Naive thymus-derived CD4-positive, alpha-beta T cell (primary cell): ENCODE measurements at places on chromosomes 12 and 14. TPM values are rescaled to one million over a fixed set of nuclear protein-coding genes. Genes with fewer than 3 reads are reported as not detected.
A peak's percentile ranks its signal among the peaks of the same experiment; 100 is the strongest.

DNA sequence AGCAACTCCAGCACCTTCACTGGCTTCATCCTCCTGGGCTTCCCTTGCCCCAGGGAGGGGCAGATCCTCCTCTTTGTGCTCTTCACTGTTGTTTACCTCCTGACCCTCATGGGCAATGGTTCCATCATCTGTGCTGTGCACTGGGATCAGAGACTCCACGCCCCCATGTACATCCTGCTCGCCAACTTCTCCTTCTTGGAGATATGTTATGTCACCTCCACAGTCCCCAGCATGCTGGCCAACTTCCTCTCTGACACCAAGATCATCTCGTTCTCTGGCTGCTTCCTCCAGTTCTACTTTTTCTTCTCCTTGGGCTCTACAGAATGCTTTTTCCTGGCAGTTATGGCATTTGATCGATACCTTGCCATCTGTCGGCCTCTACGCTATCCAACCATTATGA, 6.8 kb downstream of the OR11G2 start:
- H3K27ac ChIP-seq = no peak overlapping the region
- no peaks in the 10 kb centered on the region for H3K36me3 ChIP-seq
- H3K27me3 ChIP-seq = no peaks in the 10 kb centered on the region
- H3K4me3 ChIP-seq = no peak overlapping the region
- no peak for DNase-seq
- no peaks in the 10 kb centered on the region for H3K4me1 ChIP-seq

- no peaks in the 10 kb centered on the region for H3K27me3 ChIP-seq
- DNase-seq = no peak
- H3K4me1 ChIP-seq = no peaks in the 10 kb centered on the region
- H3K36me3 ChIP-seq = peaks cover 64% of the 10 kb centered on the region
Measured at GRCh38 chr14:88605594-88605993, 42.8 kb downstream of the ZC3H14 start.

DNA sequence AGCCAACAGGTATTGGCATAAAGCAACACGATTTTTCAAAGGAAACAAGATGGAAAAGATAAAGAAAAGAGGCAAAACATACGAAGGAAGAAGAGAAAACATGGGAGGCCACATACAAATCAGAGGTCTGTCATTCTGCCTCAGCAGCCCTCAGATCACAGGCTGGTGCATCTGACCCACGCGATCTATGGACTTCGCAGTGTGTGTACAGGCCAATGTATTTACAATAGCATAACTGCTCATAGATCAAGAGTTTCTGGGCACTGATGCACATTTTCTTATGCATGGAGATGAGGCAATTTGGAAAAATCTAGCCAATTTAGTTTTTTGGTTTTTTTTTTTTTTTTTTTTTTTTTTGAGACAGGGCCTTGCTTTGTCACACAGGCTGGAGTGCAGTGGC, 245.4 kb downstream of the DUSP6 start:
- no peaks in the 10 kb centered on the region for H3K4me1 ChIP-seq
- H3K36me3 ChIP-seq = no peaks in the 10 kb centered on the region
- no peak for DNase-seq
- no peaks in the 10 kb centered on the region for H3K27me3 ChIP-seq
- H3K27ac ChIP-seq = no peak overlapping the region

DNA sequence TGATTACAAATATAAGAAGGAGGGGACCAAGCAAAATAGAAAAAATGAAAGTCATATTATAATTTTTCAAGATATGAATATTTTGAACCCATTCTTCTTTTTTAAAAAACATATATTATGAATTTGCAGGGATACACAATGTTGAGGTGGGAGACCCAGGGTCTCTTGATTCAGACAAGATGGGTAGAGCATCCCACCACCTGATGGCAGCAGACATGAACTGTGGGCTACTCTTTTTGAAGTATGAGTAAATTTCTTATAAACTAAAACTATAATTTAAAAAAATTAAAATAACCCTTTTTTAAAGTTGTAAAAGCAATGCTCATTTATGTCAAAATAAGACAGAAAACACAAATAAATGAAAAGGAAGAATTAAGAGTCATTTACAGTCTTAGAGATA, 202.7 kb upstream of the PRICKLE1 start:
- H3K27ac ChIP-seq = no peak overlapping the region
- no peaks in the 10 kb centered on the region for H3K27me3 ChIP-seq
- no peaks in the 10 kb centered on the region for H3K36me3 ChIP-seq

DNA sequence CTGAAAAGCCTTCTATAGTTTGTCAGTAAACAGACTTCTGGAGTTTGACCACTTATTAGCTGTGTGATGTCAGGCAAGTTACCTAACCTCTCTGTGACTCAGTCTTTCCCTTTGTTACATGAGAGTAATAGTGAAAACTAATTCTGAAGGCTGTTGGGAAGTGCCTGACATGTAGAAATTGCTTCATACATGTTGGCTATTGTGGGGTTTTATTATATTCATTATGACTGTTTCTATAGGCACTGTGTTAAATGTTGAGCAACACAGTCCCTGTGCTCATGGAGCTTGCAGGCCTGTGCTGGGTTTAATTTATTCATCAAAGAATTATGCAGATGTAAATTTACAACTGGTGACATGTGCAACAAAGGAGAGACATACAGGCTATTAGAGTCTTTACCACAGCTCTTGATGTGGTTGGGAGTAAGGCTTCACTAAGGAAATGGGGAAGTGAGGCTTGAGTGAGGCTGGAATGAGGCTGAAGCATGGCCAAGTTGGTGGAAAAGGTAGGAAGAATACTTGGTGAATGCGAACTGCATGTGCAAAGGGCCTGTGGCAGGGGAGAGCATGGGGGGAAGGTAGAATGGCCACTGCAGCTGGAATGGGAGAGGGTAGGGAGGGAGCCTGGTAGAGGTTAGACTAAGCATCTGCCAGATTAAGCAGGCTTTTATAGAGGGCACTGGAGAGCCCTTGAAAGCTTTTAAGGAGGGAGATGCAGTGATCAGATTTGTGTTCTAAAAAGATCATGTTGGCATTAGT, 236.4 kb upstream of the CRY1 start:
- H3K4me1 ChIP-seq = peaks cover 12% of the 10 kb centered on the region
- no peaks in the 10 kb centered on the region for H3K27me3 ChIP-seq
- no peak overlapping the region for H3K4me3 ChIP-seq
- H3K36me3 ChIP-seq = no peaks in the 10 kb centered on the region
- no peak overlapping the region for H3K27ac ChIP-seq
- no peak for DNase-seq

DNA sequence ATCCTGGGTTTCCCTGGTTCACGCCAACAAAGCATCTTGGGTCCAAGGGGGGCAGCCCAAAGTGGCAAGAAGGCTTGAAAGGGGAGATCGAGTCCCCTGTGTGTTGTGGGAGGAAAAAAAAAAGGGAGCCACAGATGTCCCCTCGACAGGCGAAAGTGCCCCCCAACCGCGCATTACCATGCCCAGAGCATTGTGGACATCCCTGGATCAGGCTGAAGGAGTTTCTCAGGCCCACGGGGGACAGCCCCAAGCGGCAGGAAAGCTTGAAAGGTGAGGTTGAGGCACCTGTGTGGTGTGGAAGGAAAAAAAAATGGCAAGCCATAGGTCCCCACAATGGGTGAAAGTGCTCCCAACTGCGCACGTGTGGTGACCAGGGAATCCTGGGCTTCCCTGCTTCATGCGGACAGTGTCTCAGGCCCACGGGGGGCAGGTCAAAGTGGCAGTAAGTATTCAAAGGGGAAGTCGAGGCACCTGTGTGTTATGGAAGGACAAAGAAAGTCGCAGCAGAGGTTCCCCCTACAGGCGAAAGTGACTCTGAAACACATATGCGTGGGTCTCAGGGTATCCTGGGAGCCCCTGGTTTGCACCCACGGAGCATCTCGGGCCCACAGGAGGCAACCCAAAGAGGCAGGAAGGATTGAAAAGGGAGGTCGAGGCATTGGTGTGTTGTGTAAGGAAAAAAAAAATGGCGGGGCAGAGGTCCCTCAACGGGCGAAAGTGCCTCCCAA, 580.1 kb downstream of the ALG10 start:
- no peak for DNase-seq
- H3K36me3 ChIP-seq = no peaks in the 10 kb centered on the region
- H3K27ac ChIP-seq = no peak overlapping the region
- H3K27me3 ChIP-seq = no peaks in the 10 kb centered on the region
- no peaks in the 10 kb centered on the region for H3K4me1 ChIP-seq
- H3K4me3 ChIP-seq = no peak overlapping the region

DNA sequence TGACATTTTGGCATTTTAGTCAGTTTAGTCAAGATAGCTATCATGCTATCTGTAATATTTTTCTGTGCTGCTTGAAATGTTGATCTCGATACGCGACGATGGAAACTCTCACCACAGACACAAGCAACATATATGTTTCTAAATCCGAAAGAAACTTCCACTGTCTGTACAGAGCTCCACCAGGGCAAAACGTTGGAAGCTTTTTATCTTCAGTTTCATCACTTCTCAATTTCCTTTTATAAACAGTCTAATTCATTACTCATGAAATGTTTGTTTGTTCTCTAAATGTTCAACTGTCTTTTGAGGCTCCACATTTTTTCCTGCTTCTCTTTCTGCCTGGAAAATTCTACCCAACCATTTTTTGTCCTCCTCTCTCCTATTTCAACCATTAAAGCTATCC, 737.6 kb downstream of the SLC16A7 start:
- no peak for DNase-seq
- no peaks in the 10 kb centered on the region for H3K36me3 ChIP-seq
- no peak overlapping the region for H3K27ac ChIP-seq
- no peaks in the 10 kb centered on the region for H3K4me1 ChIP-seq
- H3K27me3 ChIP-seq = no peaks in the 10 kb centered on the region

PZP gene
- not detected for total RNA-seq

DNA sequence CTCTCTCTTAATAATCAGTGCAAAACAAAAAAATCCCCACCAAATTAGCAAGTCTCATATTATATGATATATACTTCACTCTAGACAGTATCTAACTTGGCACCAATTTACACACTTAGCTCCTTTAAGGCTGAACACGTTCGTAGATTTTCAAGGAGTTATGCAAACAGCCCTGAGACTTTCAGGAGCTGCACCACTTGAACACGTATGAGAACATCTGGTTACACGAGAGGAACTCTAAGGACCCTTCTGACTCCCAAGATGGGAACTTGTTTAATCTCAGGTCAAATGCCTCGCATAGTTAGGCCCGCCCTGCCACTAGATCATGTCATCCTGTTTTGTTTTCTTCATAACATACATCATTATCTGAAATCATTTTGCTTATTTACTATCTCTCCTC, 10.0 kb downstream of the SPRING1 start:
- peaks cover 9% of the 10 kb centered on the region for H3K36me3 ChIP-seq
- H3K4me3 ChIP-seq = no peak overlapping the region
- H3K27me3 ChIP-seq = no peaks in the 10 kb centered on the region
- no peak for DNase-seq
- H3K27ac ChIP-seq = no peak overlapping the region

GRCh38 chr14:38278035-38278434, 22.1 kb upstream of the CLEC14A start:
- H3K27me3 ChIP-seq = peaks cover 5% of the 10 kb centered on the region
- no peak for DNase-seq
- no peak overlapping the region for H3K27ac ChIP-seq
- no peaks in the 10 kb centered on the region for H3K4me1 ChIP-seq
- no peaks in the 10 kb centered on the region for H3K36me3 ChIP-seq

DNA sequence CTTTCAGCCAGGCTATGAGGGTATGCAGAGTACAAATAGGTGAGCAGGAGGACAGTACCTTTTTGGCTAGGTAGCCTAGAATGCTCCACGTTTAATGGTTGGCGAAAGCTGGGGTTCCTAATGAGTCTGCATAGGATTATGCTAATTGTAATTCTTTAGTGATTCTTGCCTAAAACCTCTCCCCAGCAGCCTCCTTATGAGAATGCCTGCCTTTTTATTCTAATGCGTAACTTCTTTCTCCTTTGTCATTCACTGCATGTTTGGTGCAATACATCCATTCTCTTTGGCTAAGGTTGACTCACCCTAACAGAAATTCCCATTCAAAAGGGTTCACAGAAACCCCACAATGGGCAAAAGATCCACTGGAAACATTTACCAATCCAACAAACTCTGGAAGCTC, 752.2 kb downstream of the FSCB start:
- no peaks in the 10 kb centered on the region for H3K4me1 ChIP-seq
- H3K36me3 ChIP-seq = no peaks in the 10 kb centered on the region
- no peaks in the 10 kb centered on the region for H3K27me3 ChIP-seq
- H3K4me3 ChIP-seq = no peak overlapping the region

DNA sequence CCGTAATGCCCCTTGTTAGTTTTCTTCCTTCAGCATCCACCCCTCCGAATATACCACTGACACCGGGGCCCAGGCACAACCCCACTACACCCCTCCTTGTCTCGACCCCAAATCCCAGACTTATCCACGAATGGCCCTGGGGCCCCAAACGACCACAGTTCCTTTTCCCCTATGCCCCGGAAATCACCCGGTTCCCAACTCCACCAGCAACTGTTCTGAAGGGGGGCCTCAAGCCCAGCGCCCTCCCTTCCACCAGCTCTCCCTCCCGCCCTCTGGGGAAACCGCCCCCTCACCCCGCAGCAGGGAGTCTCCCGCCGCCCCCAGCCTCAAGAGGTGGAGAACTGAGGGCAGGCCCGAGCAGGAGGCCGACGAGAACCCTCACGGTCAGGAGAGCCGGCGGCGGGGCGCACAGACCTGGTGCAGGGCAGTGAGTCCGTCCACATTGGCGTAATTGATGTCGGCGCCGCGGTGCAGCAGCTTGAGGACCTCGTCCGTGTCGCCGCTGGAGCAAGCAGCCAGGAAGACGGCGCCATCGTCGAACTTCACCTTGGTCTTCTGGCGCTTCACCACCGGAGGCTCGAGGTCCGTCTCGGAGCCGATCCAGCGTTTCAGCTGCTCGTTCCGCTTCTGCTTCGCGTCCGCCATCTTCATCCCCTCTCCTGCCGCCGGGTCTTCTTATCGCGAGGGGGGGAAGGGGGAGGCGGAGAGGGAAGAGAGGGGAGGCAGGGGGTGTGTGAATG, 446 bp downstream of the PPP1R12A start:
- peak overlapping the region; percentile 89 for H3K4me3 ChIP-seq
- DNase-seq = no peak
- H3K27me3 ChIP-seq = no peaks in the 10 kb centered on the region
- peaks cover 17% of the 10 kb centered on the region for H3K4me1 ChIP-seq
- peak overlapping the region; percentile 85 for H3K27ac ChIP-seq

- no peaks in the 10 kb centered on the region for H3K4me1 ChIP-seq
- no peak overlapping the region for H3K4me3 ChIP-seq
- H3K27me3 ChIP-seq = peaks cover 5% of the 10 kb centered on the region
- H3K36me3 ChIP-seq = no peaks in the 10 kb centered on the region
Measured at GRCh38 chr12:69008520-69008919, 75.5 kb upstream of the CPM start.

DNA sequence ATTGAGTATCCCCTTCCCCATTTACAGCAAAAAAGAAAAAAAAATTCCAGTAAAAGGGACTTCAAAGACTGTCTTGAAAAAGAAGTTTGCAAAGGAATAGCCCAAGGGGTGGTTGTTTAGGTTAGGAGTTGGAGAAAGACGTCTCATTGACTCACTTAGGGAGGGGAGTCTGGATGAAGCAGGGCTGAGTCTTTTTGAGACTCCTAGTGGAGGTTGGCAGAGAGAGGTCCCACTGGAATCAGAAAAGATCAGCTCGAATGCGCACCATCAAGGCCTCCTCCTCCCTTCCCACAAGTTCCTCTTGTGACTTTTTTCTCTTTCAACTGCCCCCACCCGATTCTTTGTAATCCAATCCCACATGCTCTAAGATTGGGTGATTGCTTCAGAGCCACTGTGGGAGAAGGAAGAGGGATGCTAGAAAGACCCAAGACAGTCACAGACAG, 1.9 kb downstream of the ARHGEF40 start:
- H3K27ac ChIP-seq = no peak overlapping the region
- no peak overlapping the region for H3K4me3 ChIP-seq
- no peak for DNase-seq
- no peaks in the 10 kb centered on the region for H3K36me3 ChIP-seq

- peak overlapping the region; percentile 61 for H3K27ac ChIP-seq
- H3K27me3 ChIP-seq = no peaks in the 10 kb centered on the region
- H3K4me3 ChIP-seq = peak overlapping the region; percentile 58
- no peaks in the 10 kb centered on the region for H3K36me3 ChIP-seq
- DNase-seq = no peak
Measured at GRCh38 chr12:94208622-94208966, 60.2 kb downstream of the PLXNC1 start.

LRP1 gene
- 10.5 TPM for total RNA-seq

RNASE7 gene
- total RNA-seq = not detected
